CD4-positive, CD25-positive, alpha-beta regulatory T cell (primary cell): ENCODE measurements at places on chromosomes 13 and 19.

DNA sequence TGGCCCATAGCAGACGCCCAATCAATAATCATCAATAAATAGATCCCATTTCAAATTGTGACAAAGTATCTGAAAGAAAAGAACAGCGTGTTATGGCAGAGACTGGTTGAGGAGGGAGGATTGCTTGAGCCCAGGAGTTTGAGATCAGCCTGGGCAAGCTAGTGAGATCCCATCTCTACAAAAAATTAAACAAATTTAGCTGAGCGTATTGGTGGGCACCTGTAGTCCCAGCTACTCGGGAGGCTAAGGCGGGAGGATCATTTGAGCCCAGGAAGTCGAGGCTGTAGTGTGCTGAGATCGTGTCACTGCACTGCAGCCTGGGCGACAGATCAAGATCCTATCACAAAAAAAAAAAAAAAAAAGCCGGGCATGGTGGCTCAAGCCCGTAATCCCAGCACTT, 6.4 kb upstream of the GNA11 start:
- DNase-seq = no peak

DNA sequence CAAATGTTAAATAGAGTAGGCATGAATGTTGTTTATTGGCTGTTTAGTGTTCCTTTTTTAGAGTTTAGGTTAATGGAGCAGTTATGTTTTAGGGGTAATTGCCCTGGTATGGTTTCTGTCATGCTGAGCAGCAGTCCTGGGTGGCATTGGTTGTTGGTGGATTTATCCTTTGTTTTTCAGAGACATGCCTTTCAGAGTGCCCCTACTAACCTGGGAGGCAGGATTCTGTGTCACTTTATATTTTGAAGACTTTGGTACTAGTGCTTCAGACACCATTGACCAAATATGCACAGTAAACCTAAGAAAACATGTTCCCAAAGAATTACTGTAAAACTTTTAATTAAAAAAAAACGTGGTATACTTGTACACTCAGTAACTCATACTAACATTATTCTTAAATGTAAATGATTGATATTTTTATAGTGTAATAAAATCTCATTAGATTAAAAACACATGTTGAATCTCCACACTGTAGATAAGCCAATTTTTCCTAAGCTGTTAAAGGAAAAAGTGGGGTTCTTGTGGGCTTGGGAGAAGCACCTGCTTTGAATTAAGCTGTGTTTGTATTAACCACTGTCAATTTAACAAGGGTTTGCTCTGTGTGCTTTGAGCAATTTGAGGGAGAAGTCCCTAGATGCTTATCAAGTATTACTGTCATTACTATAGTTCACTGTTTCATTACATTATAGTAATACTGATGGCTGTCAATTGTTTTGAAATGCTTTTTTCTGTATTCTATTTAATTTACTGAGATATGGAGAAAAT, 133.2 kb downstream of the LMO7 start:
- DNase-seq = no peak

- DNase-seq = no peak
Measured at GRCh38 chr19:18206018-18206417, 2.2 kb upstream of the RAB3A start.

DNA sequence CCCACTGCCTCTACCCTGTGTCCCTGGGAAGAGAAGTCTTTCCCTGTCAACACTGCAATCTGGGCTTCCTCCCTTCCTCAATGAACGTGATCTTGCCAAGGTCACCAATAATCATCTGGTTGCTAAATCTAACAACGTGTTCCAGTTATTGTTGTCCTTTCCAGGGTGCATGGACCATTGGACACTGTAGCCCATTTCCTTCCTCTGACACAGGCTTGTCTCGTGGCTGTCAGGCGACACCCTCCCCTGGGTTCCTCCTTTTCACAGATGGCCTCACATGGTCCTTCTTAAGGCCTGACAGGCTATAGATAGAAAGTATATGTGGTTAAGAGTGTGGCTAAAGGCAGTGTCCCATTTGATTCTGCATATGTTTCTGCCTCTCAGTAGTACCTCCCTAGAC, 67.7 kb upstream of the STARD13 start:
- no peak for DNase-seq
